ENCODE measurements at places on chromosomes 5 and 9.

- DNase-seq, result no peak
Observed at GRCh38 chr9:100063185-100063584, 35.6 kb downstream of the ERP44 start.

GRCh38 chr5:6581559-6582426 lies 51.1 kb downstream of the NSUN2 start:
- DNase-seq, result no peak

DNA sequence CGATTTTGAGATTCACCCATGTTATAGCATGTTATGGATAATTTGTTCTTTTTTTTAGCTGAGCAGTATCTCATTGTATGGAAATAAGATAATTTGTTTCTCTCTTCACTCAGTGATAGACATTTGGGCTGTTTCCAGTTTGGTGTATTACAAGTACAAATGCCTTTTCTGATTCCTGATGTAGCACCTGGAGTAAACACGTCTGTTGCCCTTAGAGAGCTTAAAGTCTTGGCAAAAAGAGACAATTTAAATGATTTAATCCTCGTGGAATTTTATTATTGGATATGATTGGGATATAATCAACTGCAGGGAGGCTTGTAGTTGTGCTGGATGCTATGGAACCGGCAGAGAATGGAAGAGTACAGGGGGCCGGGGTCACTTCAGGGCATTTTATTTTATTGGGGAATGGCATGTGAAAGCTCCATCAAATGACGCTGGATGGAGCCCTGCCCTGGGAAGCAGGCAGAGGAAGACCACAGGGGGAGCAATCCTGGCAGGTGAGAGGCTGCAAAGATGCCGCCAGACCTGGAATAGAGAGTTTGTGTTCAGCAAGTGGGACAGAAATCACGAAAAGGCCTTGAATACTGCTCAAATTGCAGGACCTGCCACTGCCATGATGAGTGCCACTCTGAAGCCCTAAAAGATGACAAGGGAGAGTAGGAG lies 31.0 kb upstream of the TGFBI start:
- no peak for DNase-seq

GRCh38 chr9:101376111-101376848 lies 8.5 kb downstream of the BAAT start:
- no peak for DNase-seq

DNA sequence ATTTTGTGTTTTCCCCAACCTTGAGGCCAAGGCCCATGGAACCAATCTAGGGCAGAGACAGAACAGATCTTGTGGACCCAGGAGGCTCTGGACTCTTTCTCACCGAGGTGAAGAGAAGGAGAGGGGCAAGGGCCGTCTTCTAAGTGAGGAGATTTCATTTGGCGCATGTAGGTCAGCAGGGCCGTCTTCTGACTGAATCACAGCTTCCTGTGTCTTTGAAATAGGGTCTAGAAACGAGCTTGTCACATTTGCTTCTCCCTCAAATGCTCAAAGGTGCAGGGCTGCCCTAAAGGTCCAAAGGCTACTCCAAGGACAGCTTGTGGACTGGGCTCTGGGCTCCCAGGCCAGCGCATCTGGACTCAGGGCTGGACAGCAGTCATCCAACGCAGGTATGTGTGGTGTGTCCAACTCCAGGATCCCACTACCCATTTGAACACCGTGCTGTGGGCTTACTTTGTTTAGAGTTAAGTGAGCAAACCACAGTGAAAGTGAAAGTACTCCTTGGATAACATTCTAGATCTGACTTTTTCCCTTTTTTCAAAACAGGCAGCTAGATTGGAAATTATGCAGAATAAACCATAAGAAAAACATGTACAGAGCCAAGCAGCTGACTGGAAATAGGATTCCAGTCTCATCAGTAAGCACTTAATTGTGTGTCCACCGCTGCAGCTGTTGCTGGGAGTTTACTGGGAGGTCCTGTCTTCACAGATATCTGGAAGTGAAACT lies 357.0 kb downstream of the GADD45G start:
- DNase-seq, result no peak

DNA sequence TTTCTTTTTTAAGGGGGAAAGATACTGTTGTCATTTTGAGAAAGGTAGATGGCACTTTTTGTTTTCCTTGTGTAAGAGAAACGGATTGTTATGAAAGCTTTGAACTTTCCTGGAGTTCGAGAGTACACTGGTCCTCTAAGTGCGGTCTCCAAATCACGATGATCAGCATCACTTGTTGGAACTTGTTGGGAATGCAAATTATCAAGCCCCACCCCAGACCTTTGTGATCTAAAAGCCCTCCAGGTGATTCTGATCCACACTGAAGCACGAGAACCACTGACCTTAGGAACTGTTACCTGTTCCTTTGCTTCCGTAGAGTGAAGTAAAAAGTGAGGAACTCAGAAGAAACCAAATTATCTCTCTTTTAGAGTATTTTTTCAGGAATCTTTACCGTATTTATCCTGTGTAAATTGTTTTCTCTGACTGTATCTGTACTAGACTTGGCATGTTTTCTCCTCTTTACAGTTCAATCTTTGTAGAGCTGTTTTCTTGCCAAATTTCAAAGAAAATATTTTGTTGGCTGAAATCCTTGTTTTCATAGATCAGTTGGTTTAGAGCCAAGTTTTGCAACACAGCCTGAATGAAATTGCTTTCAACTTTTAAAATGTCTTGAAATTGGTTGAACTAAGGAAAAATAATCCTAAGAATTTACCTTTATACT lies 4.0 kb downstream of the MAT2B start:
- DNase-seq, result peak; percentile 38

DNA sequence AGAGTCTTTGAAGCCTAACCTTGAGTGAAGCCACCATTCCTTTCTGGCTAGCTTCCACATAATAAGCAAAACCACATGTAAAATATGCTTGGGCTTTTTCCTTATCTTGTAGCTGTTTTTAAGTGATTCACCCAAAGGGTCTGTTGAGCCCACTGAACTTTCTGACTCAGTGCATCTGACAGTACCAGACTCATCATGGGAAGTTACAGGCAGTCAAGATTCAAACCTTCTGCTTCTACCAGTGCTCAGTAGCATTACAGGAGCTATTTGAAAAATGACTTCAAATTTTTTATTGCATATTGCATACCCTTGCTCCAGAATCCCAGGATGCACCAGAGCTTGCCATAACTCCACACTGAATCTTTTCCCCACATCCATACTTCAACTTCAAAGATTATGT lies 87.5 kb upstream of the PTPRD start:
- no peak for DNase-seq

DNA sequence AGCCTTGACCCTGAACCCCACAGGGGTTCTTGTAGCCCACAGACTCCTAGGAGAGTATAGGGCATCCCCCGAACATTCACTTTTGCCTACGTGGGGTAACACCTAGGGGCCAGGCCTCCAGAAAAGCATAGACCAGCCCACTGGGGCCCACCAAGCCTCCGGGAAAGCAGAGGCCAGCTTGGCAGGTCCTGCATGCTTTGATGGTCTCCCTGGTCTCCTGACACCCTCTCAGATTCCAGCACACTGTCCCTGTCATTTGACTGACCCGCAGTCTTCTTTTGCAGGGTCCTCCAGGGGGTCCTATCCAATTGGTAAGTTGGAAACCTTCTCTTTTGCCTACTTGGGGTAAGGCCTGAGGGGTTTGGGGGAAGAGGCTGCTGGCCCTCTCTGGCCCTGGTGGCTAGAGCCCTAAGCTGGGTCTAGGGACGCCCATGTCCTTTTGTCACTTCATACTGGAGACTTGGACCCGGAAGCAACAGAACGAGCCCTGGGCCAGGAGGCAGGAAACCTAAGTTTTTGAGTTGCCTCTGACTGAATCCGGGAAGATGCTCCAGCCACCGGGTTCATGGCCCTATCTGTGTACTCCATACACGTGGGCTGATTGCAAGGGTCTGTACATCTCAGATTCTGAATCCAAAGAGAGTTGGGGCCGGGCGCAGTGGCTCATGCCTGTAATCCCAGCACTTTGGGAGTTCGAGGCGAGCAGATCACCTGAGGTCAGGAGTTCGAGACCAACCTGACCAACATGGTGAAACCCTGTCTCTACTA lies 20.9 kb upstream of the ORM1 start:
- DNase-seq, result no peak

DNA sequence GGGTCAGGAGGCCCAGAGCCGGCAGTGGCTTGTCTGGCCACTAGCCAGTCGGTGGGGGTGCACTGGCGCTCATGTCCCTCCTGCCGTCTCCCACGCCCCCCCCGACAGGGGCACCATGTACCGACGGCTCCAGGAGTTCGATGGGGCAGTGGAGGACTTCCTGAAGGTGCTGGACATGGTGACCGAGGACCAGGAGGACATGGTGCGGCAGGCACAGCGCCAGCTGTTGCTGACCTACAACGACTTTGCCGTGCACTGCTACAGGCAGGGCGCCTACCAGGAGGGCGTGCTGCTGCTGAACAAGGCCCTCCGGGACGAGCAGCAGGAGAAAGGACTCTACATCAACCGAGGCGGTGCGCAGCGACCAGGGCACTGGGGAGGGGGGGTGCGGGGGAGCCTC lies 8.1 kb downstream of the TTC16 start:
- no peak for DNase-seq

GRCh38 chr5:115428248-115428647 lies 116.3 kb downstream of the FEM1C start:
- DNase-seq, result no peak

DNA sequence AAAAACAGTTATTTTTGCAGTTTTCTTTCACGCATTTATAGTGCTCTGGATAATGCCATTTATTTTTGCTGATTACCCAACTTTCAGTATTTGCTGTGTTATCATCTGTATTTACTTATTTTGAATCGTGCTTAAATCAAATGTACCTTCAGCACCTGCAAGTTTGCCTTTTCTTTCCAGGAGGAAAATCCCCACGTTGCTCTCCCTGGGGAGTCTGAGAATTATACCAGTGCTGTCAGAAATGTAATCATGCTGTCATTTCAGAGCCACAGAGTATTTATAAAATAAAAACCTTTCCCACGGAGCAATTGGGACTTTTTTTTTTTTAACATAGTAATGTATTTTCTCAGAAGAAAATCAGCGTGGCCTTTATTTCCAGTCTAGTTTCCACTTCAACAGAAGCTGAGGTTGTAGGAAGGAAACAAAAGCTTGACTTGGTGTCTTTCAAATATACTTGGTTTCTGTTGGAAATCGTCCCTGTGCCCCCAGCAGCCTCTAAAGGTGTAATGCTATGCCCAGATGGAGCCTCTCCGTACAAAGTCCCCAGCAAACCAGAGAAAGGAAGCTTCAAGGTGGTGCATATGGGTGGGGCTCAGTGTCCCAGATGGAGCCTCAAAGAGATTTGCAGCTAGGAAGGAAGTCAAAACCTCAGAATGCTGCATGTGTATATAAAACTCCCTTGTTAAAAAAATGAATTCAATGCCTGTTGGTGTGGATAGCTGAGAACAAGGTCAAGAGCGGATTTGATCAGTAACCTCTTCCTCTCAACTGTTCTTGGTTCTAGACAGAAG lies 2.1 kb downstream of the GPR150 start:
- DNase-seq, result no peak

Measured in amniotic stem cell (primary cell).